ENCODE measurements at places on chromosomes 3 and 15.

DNA sequence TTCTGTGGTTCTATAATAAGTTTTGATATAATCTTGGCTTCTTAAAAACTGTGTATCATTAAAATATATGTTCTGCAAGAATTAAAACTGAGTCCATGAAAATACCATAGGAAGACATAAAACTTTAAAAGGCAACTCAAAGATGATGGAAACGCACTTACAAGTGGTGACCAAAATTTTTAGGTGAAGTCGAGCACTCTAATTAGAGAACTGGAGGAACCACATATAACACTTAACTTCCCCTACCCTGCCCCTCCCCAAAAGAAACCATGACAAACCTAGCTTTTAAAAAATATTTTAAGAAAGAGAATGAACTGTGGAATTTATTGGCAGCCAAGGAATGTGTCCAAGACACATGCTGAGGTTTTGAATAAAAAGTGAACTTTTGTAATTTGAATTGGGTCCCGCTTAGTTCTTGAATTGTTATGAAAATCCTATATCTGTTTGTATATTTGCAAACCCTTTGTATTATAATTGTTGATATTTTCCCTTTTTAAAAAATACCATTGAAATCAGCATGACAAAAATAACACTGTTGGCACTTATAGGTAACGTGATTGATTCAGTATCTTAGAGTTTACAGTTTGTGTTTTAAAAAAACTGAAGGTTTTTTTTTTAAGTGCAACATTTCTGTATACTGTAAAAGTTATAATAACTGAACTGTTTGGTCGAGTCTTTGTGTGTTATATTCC is 7.7 kb downstream of the NR2F2 start:
- no peak for DNase-seq

GRCh38 chr3:134406331-134407238 is 32.3 kb upstream of the AMOTL2 start:
- DNase-seq, result no peak

DNA sequence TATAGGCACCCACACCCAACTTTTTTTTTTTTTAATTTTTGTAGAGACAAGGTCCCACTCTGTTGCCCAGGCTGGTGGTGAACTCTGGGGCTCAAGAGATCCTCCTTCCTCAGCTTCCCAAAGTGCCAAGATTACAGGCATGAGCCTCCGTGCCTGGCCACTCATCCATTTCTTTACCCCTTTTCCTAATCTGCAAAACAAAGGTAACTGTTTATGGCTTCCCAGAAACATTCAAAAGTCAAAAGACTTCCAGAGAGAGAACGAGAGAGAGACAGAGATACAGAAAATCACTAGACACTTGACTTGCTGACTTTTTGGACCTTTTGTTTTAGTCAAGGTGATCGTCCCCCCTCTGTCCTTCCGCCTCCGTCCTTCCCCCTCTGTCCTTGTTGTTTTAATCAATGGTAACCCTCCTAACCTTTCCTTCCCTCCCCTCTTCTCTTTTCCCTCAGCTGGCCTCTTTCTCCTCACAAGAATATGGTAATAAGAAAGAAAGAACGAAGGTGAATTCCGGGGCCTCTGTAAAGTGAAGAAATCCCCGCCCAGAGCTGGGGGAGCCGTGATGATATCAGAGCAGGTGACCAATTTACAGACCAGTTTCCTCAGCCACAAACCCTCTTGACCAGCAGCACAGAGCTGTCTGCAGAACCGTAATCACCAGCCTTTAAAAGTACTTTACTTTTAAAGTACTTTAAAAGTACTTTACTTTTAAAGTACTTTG is 21.9 kb downstream of the KLHL6 start:
- no peak for DNase-seq

GRCh38 chr3:149806171-149806778 is 6.7 kb upstream of the RNF13 start:
- DNase-seq, result no peak

- DNase-seq, result no peak
These were observed 498.7 kb upstream of the CBLB start for GRCh38 chr3:106367496-106367895.

GRCh38 chr3:193947596-193947995 is 188.4 kb upstream of the HES1 start:
- DNase-seq, result no peak
